ENCODE measurements at places on chromosomes 3 and 15.

GRCh38 chr15:64747578-64747977 is 27.8 kb downstream of the RBPMS2 start:
- DNase-seq: no peak

DNA sequence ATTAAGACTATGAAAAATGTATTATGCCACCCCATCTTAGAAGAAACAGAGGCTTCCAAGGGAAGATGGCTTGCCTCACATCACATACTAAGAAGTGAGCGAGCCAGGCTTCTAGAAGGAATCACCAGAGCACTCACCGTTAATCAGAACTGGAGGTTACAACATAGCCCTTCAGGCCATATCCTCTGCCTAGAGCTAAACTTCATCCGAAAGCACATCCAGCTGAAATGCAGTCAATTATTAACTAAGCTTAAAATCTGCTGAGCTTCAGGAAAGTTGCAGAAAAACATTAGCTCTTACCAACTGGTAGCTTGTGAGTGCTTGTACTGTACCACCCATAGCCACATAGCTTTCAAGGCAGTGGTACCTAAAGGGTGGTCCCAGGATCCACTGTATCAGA is 483.2 kb downstream of the TBL1XR1 start:
- no peak for DNase-seq

DNA sequence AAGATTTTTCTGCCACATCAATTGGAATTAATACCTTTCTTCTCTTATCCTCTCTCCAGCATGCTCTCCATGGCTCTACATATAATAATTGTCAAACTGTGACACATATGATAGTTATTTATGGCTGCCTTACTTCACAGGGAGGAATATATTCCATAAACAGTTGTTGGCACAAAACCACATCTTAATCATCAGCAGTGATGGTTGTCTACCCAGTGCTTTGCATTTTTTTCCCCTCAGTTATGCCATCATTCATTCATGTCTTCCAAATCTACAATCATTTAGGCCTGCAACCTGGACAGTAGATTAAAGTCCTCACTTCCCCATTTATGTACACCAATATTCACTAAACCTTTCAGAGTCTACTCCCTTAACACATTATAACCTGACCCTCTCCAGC is 107.7 kb downstream of the THRB start:
- DNase-seq: no peak

GRCh38 chr3:184812662-184813042 is 686 bp downstream of the VPS8 start:
- DNase-seq: no peak

- DNase-seq: no peak
Measured at GRCh38 chr3:130395916-130396315, 50.4 kb downstream of the COL6A5 start.

DNA sequence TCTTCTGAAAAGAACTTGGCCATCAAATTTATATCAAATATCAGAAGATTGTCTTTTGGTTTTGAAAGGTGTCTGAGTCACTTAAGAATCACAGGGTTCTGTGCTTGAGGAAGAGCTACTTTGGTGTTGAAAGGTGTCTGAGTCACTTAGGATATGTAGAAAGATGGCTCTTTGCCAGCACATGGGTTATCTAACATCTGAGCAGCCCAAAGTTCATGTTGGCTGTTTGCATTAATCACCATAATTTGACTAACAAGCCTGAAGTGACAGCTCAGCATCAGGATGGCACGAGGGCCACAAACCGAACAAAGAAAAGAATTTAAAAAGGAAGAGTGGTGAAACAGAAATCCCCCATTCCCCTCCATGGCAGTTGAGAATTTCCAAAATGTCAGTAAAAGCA is 190.5 kb upstream of the CMC1 start:
- peak; percentile 9 for DNase-seq

DNA sequence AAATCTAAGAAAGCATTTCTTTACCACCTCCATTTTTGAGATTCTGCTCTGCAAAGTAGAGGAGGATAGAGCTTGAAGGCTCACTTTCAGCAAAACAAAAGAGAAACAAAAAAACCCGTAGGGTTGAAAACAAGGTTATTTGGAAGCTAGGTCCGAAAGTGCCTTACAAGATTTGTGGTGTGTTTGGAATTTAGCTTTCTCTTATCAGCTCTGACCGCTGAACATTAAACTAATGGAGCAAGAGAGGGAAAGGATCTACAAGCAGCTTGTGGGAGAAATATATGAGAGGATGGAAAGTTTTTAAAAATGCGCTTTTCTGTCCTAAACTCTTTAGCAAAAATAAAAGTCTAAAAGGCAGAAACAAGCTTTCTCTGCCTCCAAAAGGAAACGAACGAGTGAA is 545.5 kb downstream of the NTRK3 start:
- DNase-seq: no peak

DNA sequence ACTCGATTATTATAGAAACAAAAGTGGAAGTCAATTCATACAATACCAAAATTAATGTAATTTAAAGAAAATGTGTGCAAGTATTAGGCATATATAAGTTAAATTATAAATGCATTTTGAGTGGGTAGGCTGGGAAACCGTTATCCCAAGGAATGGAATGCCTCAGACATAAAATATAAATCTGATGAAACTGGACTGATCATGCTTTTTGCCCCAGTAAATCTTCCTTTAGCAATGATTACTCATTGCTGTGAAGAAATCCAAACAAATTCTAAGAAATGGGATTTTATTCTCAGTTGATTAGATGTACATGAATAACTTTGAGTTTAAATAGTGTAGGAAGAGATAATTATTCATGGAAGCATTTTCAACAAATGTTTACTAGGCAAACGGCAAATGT is 185.5 kb upstream of the KCNMB2 start:
- DNase-seq: no peak

GRCh38 chr3:124627501-124627908 is 102.7 kb upstream of the UMPS start:
- no peak for DNase-seq

DNA sequence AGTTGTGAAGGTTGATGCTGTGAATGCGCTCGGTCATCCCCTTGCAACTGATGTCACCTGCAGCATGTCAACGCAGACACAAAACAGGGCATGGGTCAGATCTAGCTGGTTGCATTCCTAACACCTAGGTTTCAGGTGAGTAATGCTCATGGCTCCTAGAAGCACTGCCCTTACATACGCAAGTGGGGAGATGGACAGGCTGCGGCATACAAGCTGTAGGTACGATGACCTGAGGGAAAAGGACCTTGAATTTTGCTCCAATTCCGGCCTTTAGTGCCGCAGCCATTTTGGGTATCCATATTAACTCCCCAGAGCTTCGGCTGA is 58.0 kb downstream of the TIGIT start:
- DNase-seq: no peak
